CD4-positive, alpha-beta T cell treated with Interleukin-6 for 4 hours (primary cell): ENCODE measurements at places on chromosomes 7 and 10.

DNA sequence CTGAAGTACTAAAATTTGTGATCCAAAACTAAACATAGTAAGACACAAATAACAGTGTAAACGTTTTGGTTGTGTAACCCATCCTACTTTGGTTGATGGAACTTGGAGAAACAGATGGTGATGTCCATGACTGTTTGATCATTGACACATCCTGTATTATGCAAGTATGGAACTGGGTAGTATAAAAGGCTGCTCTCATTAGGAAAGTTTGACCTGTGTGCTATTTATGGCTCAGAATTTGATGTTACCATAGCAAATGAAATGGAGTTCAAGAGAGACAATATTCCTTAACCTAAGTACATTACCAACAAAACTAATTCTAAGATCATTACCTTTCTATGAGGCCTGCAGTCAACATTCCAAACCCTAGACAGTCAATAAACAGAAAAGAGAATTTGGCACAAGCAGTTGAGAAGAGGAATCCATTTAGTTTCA is 39.9 kb downstream of the DKK1 start:
- no peak for DNase-seq

- peak; percentile 65 for DNase-seq
These were observed 12.6 kb downstream of the KLLN start for GRCh38 chr10:87850742-87851205.

DNA sequence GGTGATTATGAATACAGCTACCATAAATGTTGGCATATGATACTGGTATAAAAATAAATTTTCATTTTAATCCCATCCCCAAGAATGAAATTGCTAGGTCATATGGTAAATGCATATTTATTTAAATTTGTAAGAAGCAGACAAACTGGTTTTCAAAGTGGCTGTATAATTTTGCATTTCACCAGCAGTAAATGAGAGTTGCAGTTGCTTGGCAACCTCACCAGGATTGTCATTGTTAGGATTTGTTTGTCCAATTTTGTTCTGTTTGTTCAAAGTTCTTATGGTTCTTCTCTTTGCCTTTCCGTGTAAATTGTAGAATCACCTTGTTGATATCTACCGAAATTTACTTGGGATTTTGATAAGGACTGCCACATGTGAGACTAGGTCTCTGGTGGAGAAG is 237.4 kb downstream of the OTUD1 start:
- no peak for DNase-seq

DNA sequence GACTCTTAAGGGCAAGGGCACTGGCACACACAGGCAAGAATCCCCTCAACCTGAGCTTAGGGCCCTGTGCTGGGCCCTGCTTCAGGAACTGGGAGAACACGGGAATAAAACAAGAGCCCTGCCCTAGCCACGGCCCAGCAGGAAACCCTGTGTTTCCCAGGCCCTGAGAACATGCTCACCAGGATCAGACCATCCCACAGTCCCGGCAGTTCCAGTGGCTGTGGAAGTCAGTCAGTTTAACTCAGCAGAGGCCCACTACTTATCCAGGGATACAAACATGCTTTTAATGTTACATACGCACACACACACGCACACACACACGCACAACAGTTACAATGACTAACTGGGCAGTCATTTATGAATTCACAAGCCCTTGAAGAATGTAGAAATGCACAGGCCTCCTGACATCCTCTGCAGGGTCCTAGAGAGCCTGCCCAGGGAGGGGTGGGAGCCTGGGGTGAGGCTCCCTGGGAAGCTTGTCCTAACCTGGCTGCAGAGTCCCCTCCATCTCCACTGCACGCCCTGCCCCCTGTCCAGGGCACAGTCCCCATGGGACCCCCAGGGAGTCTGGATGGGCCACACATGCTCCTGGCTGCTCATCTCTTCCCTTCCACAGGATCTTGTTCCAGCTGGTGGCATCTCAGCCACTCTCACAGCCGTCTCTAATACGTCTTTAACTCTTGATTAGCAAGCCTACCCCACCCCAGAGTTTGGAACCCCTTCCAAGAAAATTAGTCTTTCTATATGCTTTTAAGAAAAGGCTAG is 97.6 kb downstream of the TCERG1L start:
- no peak for DNase-seq

GRCh38 chr7:75624134-75624832 is 114.5 kb downstream of the HIP1 start:
- no peak for DNase-seq
